ENCODE measurements at places on chromosomes 7 and 10.

- no peak for DNase-seq
Measured at GRCh38 chr7:131068604-131069021, 259.1 kb upstream of the MKLN1 start.

- DNase-seq, result no peak
Measured at GRCh38 chr7:74173491-74173865, 678 bp upstream of the EIF4H start.

- no peak for DNase-seq
Measured at GRCh38 chr10:58439632-58440364, 54.6 kb downstream of the TFAM start.

DNA sequence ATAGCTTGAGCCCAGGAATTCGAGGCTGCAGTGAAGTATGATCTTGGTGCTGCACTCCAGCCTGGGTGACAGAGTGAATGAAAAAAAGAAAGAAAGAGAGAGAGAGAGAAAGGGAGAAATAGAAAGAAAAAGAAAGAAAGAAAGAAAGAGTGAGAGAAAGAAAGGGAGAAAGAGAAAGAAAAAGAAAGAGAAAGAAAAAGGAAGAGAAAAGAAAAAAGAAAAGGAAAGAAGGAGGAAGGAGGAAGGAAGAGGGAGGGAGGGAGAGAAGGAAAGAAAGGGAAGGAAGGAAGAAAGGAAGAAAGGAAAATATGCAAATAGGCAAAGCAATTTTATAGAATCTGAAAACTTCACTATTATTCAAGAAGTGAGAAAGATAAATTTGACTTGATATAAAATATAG, 24.5 kb upstream of the JCAD start:
- no peak for DNase-seq

DNA sequence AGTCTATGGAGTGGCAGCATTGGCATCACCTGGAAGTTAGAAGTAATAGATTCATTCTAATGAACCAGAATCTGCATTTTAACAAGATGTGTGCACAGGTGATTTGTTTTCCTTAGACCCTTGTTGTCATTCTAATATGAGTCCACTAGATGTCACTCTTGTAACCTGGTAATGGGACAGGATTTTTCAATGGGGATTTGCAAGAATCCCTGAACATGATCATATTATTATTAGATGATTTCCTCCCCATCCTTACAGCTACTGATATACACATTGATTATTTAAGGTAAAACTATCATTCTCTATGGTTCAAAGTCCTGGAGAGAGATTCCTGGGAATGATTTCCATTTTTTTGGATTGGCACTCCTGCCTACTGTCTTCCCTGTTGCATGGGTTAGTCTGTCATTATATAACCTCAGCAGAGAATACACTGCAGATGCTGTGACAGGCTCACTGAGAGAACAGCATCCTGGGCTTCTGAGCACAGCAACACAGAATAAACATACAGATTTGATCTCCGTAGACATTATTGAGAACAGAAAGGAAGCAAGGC, 194.9 kb downstream of the SUGCT start:
- DNase-seq, result no peak

- DNase-seq, result no peak
Measured at GRCh38 chr7:148256433-148256832, 334.1 kb upstream of the C7orf33 start.

GRCh38 chr10:103977204-103977603, 10.3 kb downstream of the SLK start:
- no peak for DNase-seq

DNA sequence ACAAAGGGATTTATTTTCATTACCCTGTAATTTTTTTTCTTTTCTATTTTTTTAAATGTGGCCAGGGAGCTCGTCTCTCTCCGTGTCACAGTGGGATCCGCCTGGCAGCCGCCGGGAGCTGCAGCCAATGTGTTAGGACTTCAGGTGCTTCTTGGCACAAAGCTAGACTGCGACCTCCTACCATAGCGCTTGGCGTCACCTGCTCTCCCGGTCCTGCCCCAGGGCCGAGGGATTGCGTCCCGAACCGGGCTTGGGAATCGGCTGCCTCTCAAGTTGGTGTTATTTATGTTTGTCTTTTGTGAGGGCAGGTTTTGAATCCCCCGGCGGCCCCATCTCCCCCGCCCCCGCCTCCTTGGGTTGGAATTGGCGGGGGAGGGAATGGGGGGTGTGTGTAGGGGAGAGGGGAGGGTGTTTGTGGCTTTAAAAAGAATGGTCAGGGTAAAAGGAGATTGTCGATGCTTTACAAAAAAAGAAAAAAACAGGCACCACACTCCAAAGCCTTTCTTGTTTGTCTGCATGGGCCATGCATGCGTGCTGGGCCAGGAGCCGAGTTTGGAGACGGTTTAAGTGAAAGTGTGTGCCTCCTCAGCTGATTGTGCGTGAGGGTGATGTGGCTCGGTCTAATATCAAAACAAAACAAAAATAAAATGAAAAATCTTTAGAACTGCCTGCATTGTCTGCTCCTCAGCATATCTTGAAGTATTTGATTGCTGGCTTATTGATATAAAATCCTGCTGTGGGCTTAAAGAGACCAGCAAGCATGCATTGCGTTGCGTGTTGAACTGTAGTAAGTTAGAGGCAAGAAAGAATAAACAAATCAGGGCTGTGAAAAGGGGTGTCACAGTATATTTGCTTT, 1.2 kb downstream of the PPP1R9A start:
- no peak for DNase-seq

- DNase-seq, result no peak
Measured at GRCh38 chr10:45566415-45566814, 106.2 kb downstream of the ZFAND4 start.

- DNase-seq, result no peak
Measured at GRCh38 chr7:124275411-124275810, 242.5 kb upstream of the TMEM229A start.

DNA sequence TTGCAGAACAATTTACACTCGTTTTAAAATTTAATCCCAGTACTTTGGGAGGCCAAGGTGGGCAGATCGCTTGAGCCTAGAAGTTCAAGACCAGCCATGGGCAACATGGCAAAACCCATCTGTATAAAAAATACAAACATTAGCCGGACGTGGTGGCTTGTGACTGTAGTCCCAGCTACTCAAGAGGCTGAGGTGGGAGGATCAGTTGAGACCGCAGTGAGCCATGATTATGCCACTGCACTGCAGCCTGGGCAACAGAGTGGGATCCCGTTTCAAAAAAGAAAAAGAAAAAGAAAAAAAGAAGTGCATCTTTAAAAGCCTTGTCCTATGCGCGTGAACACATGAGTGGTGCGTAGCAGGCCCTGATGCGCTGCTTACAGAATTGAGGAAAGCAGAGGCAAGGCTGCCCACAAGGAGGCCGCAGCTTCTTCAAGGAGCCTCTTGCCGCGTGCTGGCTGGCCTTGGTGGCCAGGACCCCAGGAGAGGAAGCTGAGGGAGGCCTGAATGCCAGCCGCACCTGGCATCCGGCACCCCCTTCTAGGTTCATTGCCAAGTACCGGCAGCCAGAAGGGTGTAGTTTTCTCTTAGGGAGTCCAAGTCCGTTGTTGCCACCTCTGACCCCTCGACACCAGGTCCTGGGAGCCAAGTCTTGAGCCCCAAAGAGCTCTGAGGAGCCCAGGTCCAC, 124.5 kb downstream of the UBE2H start:
- DNase-seq, result no peak

GRCh38 chr7:143390104-143390772, 9.1 kb downstream of the ZYX start:
- DNase-seq, result no peak

GRCh38 chr7:38425509-38425908, 152.1 kb upstream of the TARP start:
- DNase-seq, result no peak

- no peak for DNase-seq
Measured at GRCh38 chr7:152897401-152897800, 137.8 kb downstream of the ACTR3B start.

DNA sequence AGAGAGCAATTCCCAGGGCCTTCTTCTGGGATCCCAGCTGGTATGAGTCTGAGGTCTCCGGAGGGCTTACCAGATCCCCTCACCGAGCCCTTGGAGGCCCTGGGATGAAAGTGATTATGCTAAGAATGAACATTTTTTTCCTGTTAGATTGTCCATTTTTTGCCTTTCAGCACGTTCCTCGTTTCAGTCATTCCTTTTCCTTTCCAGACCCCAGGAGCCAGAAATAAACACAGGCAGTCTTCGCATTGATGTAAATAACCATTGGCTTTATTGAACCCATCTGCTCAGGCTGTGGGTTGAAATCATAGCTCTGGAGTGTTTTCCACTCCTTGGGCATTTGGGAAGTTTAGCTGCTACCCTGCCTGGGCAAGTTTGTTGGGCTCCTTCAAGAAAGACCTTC, 320.9 kb upstream of the AUTS2 start:
- DNase-seq, result no peak

DNA sequence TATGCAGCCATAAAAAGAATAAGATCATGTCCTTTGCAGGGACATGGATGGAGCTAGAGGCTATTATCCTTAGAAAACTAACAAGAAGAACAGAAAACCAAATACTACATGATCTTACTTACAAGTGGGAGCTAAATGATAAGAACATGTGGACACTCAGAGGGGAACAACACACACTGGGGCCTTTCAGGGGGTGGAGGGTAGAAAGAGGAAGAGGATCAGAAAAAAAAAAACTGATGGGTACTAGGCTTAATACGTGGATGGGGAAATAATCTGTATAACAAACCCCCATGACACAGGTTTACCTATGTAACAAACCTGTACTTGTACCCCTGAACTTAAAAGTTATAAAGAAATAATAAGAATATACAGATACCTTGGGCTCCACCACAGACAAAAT, 514.2 kb downstream of the ARL4A start:
- DNase-seq, result no peak

DNA sequence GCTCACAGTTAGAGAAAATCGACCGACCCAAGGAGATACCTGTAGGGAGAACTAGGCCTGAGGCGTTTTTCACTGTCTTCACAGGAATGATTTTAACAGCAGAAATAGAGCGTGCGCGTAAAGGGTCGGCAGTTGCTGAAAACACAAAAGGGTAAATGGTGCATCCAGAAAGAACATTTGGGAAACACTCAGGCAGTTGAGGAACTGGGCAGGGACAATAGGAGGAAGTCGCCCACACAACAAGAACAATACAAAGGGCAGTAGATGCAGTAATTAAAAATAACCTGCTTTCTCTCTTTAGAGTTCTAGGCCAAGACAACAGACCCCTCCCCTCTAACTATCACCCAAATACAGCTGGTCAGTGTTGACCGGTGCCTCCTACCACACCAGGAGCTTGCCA, 126.6 kb downstream of the SORBS1 start:
- DNase-seq, result no peak

DNA sequence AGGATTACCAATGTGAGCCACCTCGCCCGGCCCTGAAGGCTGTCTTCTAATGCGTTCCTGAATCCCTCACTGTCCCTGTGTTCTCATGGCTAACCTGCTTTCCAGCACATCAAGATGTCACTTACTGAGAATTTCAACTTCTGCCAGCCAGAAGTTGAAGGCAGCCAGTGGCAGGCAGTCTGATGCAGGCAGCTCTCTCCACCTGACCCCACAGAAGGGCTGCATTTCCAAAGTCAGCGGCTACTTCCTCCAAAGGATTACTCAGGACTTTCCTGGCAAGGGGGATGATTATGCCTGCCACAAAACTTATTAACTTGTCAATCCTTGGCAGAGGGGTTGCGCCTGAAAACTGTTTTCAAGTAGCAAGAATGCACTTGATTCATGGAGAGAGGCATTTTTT, 1219.4 kb downstream of the TYW1 start:
- DNase-seq, result no peak

- no peak for DNase-seq
Measured at GRCh38 chr10:60388116-60388625, 1.5 kb downstream of the ANK3 start.

DNA sequence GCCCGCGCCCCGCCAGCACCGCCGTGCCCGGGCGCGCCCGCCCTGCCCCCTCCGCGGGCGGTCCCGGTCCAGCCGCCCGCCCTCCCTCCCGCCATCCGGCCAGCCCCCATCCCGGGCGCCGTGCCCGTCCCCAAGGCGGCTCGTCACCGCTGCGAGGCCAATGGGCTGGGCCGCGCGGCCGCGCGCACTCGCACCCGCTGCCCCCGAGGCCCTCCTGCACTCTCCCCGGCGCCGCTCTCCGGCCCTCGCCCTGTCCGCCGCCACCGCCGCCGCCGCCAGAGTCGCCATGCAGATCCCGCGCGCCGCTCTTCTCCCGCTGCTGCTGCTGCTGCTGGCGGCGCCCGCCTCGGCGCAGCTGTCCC, at the start of gene HTRA1:
Gene HTRA1, plus strand, starts transcription at position 187 of the 362 bp plus-strand sequence. Its CDS starts 100 bp downstream, at position 287.
- no peak for DNase-seq

DNA sequence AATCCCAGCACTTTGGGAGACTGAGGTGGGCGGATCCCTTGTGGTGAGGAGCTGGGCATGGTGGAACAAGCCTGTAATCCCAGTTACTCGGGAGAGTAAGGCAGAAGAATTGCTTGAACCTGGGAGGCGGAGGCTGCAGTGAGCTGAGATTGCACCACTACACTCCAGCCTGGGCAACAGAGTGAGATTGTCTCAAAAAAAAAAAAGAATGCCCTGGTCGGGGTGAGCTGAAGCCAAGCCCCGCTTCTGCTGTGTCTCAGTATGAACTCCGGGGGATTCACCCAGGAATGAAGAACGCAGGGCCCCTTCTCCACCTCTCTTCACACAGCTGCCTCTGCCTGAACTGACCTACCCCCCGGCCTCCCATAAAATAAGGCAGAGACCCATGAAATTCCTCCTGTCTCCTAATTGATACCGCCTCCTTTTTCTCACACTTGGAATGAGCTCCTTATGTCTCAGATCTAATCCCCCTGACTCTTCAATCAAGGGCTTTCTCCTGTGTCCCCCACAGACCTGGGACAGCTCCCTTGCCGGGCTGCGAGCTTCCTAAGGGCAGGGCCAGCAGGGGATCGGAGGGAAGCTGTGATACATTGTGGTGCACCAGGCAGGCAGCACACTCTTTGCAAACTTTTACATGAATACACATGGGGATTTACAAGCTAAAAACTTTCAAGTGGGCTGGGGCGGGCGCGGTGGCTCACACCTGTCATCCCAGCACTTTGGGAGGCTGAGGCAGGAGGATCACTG, 911 bp upstream of the ZP3 start:
- DNase-seq, result no peak

GRCh38 chr10:76422769-76423168, 991.3 kb downstream of the LRMDA start:
- no peak for DNase-seq

GRCh38 chr7:47783456-47784223, 164.6 kb downstream of the PKD1L1 start:
- no peak for DNase-seq

- no peak for DNase-seq
Measured at GRCh38 chr7:37234928-37235327, 213.7 kb downstream of the ELMO1 start.

GRCh38 chr7:79050603-79051002, 402.9 kb downstream of the MAGI2 start:
- DNase-seq, result no peak

Measured in stimulated activated CD8-positive, alpha-beta memory T cell treated with anti-CD3 and anti-CD28 coated beads, Interleukin-2, amount 100 ng/mL, for 1 hour (primary cell).